ENCODE measurements at places on chromosomes 11 and 22.

DNA sequence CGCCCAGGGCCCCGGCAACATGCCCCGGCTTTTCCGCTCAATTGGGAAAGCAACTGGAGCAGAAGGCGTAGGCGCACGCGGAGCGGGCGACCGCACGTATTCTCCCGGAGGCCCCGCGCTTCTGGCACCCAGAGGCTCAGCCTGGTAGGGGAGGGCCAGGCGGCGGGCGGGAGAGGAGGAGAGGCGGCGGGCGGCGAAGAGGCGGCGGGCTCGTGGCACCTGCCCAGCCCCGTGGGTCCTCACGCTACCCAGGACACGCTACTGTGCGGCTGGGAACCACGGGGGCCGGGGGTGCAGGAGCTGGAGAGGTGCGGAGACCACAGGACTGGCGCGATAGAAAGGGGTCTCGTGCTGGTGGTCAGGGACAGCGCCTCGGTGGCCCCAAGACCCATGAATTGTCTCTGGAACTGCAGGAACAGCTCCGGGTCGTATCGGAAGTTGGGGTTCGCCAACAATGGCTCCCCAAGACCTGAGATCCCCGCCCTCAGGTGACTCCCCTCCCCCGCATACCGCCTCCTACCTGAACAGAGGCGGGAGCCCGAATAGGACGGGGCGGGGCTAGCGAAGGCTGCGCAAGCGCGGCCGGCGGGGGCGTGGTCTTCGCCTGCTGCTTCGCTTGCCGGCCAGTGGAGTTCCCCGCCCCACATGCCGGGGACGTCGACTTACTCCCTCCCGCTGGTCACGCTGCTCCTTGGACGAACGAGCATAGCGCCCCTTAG, at the start of gene SLC37A4:
Gene SLC37A4 (minus strand): TSS at position 549 of the 719 bp plus-strand sequence.
- peak; percentile 94 for DNase-seq

DNA sequence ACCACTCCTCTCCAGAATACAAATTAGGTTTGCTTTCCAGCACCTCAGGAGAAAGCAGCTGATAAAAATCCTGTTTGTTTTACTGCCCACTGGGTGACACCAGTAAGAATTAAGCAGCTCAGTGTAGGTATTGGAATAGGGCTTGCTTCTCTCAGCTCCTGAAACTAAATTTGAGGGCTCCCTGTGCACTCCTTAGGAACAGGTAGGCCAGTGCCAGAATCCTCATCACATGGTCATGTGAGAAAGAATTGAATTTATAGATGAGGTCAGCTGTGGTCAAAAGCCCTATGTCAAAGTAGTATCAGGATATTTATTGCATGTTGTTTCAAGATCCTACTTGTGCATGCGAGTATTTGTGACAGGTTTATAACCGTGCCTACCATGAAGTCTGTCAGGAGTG, 1.0 kb downstream of the PRSS23 start:
- no peak for DNase-seq

DNA sequence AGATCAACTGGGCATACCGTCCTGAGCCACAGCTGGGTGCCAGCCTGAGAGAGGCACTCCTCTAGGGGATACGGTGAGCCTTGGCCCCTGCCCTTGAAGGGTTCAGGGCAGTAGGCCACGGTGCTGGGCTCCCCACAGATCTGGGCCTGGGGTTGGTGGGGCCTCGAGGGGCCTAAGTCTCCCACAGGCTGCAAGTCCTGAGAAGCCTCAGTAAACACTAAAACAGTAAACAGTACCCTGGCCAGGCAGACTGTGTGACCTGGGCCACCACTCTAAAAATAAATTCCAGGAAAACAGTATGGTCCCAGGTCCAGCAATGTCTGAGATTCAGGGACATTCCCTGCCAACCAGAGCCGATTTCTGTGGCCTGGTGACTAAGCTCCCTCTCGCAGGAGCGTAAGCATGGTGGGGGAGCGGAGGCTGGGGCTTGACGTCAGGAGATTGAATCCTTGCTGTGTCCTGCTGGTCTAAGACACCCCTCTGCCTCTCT, 2.3 kb upstream of the RHOD start:
- DNase-seq = no peak

DNA sequence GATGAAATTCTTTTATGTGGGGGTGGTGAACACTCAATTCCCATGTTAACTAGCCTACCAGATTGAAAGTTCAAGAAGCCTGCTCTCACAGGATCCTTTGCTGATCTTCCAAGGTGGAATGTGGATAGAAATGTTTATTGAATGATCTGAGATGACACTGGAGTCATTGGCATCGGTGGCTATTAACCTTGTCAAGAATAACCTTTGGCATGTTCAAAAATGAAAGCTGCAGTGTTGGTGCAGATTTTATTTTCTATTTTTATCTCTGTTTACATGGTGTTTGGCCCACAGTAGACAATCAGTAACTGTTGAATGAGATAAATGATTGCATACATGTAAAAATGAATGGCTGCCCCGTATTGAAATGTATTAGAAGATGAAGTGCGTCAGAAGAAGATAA, 19.0 kb downstream of the MCAM start:
- DNase-seq = no peak

DNA sequence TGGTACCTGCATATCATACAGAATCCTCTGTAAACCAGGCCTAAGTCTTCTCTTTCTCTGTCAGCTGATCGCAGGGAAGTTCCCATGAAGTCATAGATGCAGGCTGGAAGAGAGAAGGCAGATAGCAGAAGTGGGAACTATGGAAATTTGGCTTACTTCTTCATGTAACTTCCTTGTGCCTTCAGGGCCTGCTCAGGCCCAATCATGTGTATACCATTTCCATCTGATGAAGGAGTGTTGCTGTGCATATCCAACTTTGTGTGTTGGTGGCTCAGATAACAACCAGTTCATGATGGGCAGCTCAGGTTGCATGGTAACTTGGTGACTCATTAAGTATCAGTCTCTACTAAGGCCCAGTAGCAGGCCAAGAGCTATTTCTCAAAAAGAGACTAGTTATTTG, 53.1 kb upstream of the CEP295 start:
- no peak for DNase-seq

- DNase-seq = no peak
These were observed 132.3 kb upstream of the ZBED5 start for GRCh38 chr11:10990160-10990559.

DNA sequence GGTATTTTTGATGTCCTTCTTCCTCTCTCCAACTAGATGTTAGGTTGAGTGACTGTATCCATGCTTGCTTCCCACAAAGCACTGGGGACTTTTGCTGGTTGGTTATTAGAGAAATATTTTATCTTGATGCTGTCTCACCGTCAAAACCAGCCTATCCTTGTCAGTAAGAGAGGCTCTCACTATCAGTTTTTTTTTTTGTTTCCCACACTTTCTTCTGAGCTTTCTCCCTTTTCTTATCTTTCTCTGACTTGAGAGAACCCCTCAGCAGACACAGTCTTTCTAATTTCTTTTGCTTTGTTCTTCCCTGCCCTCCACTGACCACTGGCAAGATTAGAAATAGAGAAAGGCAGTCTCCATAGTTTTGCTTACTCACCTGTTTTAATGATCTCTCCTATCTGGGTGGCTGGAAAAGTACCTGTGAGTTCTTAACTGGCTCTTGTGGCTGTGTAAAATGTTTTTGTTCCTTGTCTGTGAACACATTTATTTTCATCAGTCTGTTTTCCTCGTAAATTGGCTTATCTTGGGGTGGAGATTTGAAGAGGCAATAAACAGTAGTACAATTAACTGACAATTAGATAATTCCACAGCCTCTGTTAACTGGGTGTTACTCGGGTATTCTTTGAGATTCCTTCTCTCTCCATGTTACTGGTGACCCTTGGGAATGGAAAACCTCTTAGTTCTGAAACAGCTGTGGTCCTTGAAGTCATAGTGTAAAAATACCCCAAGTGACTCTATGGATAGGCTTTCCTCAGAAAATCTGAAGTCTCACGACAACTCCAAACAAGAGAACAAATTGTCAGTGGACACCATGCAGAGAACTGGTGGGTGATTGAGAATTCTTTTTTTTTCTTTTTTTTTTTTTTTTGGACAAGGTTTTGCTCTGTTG, at the start of gene NXPE1:
Gene NXPE1 (minus strand): TSS at position 457 of the 886 bp plus-strand sequence. CDS start 8,680 bp downstream, outside the sequence.
- no peak for DNase-seq

- DNase-seq = no peak
These were observed 72.3 kb downstream of the ARFGAP2 start for GRCh38 chr11:47104261-47104950.

DNA sequence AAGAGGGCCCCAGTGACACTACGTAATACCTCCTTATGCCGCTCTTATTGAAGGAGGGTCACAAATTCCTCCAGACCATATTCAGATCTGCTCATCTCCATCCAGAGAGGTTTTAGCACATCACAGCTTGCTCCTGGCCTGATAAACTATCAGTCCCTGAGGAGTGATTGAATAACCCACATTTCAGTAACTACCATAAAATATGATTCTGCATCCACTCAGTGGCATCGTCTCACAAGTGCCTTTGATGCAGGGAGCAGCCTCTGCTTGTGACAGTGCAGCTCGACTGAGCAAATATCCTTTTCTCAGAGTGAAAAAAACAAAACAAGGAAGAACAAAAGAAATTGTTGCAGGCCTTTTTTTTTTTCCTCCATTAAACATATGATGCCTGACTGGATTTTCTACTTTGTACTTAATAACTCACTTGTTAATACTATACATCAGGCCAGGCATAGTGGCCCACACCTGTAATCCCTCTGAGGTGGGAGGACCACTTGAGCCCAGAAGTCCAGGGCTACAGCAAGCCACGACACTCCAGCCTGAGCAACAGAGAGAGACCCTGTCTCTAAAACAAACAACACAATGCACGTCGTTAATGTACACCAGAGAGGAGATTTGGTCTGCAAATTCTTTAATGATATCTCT, 64.5 kb downstream of the DDX10 start:
- DNase-seq = no peak

DNA sequence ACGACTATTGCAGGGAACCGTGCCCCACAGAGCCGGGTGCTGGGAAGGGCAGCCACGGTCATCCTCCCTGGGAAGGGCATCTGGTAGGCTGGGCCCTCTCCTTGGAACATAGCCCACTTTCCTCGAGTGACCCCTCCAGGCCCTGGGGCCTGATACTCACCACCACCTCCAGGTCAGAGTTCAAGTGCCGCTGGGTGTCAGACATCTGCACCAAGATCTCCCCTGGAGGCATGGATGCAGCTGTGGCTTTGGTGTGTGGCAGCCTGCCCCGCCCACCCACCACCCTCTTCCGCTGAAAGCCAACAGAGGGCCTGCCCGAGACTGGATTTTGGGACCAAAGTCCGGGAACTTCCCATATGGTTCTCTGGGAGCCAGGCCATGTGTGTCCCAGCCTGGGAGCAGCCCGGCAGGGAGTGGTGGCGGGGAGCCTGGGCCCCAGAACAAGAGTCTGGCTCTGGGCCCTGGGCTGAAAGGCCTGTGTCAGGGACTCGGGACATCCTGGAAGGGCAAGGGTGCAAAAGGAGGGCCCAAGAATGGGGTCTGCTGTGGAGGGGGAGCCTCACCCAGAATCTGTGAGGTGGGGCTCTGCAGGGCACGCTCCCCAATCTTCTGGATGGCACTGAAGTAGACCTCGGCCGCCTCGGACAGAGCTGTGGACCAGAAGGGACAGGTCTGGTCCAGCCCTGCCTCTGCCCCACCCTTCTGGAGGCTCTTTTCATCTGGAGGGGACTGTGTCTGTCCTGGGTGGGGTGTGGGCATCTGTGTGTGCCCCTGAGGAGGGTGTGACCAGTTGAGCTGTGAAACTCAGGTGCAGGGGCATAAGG, 2.6 kb downstream of the BAIAP2L2 start:
- DNase-seq = no peak

GRCh38 chr11:115357066-115357465, 147.1 kb downstream of the CADM1 start:
- no peak for DNase-seq

DNA sequence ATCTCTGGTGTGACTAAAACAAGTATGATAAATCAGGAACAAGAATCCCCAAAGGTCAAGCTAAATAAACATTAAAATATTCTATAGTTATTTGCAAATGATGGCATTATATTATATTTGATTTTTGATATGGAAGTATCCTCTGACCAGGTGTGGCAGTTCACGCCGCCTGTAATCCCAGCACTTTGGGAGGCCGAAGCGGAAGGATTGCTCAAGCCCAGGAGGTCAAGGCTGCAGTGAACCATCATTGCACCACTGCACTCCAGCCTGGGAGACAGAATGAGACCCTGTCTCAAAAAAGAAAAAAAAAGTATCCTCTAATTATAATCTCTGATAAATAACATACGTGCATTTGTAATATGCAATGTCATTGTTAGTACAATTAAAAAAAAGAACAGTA, 6.6 kb upstream of the POU2AF3 start:
- no peak for DNase-seq

- no peak for DNase-seq
These were observed 141.1 kb downstream of the RCN1 start for GRCh38 chr11:32231909-32232493.

DNA sequence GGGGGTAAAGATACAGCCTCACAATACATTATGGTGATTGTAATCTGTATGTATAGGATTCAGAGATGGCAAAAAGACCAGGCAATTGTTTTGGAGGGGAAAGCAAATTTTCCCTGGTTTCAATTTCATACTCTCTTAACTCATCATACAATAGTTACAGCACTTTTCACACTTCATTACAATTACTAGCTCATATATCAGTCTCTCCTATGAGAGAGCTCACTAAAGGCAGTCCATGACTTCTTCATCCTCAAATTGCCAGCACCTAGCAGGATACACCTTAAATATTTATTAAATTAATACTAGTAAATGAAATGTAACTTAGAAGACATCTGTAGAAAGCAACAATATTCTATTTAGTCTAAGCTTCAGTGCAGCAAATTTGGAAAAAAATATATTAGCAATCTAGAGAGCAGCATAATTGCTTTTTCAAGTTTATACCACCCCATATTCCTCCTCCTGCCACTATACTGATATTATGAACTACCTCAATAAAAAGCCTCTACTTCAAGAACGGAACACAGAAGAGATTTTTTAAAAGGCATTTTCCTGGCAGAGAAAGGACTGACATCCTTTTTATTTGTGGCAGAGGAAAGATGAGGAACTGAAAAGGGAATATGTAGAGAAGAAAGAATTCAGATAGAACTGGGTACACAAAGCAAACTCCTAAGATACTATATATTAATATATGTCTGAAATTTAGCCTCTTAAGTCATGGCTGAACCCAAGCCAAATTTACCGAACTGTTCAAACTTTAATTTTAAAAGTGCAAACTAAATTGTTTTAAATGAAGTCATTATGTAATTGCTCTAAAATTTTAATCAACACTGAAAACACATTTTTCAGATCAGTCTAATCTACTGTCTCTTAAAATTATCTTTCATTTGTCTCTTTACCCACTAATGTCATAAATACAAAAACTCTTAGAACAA, 27.7 kb downstream of the PICALM start:
- DNase-seq = no peak

DNA sequence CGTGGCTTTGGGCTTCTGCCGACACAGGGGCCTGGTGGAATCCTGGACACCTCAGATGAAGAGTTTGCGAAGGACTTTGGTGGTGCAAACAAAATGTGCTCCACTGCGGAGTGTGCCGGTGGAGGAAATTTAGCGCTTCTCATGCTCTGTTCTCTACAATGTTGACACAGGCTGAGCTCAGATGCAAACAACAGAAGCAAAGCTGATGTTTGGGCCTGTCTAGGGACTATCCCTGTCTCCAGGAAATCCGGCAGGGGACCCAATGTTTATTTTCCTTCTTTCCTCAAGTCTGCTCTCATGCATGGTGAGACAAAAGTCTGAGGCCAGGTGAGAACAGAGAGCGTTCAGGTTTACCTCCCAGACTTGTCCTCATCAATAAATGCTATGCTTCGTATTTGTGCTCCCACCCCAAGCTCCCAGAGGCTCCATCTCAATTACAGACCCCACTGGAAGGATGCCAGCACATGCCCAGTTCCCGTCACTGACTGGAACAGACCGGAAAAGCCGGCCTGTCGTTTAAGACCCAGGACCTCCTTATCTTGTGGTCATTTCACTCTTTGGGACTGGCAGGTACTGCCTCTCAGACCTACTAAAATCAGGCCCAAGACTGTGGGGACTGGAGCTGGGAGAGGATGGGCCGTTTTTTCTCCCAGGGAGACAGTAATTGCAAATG, 105.7 kb upstream of the B3GAT1 start:
- DNase-seq = no peak
